HepG2 (cell line): ENCODE measurements at places on chromosomes 7 and 10. TPM values are rescaled to one million over a fixed set of nuclear protein-coding genes. Genes with fewer than 3 reads are reported as not detected.

- DNase-seq = no peak
These were observed 11.1 kb upstream of the SLC18A3 start for GRCh38 chr10:49598986-49599385.

GRCh38 chr10:61257136-61257535 is 196.0 kb downstream of the TMEM26 start:
- DNase-seq = no peak

DNA sequence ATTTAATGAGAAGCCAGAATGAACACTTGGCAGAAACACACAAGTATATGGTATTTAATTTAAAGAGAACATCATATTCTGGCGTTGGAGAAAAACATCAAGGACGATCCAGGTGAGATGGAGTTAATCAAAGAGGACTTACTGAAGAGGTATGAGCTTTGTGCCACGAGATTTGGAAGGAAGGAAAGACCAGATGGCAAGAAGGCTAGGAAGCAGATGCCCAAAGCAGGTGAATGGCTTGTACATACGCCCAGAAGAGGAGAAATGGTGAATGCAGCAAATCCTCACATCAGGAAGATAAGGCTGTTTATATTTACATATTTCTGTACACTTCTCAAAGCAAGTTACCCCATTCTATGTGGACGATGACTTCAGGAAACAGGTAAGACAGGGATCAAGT is 163.9 kb upstream of the PLXNA4 start:
- DNase-seq = no peak

- no peak for DNase-seq
These were observed 15.3 kb downstream of the GPRIN2 start for GRCh38 chr10:46541017-46541661.

GRCh38 chr7:107615910-107616680 is 36.0 kb downstream of the BCAP29 start:
- no peak for DNase-seq

GRCh38 chr10:61397175-61397986 is 55.8 kb downstream of the TMEM26 start:
- DNase-seq = no peak

- no peak for DNase-seq
These were observed 80.7 kb upstream of the PDCD4 start for GRCh38 chr10:110790913-110791506.

DNA sequence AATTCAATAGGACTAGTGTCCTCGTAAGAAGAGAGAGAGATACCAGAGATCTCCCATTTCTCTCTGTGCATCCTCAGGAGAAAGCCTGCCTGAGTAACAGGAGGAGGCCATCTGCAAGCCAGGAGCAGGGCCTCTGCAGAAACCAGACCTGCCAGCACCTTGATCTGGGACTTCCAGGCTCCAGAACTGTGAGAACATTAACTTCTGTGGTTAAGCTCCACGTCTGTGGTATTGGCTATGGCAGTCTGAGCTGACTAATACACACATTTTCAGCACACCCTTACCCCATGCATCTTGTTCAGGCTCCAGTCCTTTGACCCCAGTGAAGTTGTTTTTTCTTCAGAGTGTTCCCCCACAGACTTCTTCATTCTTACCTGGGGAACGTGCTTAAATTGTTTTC is 3.1 kb upstream of the CRTAC1 start:
- no peak for DNase-seq

The GRM3 gene
- polyA plus RNA-seq = not detected in 2 replicates

The PNLIPRP3 gene
- polyA plus RNA-seq = not detected in 2 replicates

The MUC12 gene
- not detected in 2 replicates for polyA plus RNA-seq
